DMS79 treated with DMSO at 0.1 percent for 48 hours (cell line): ENCODE measurements at places on chromosomes 12 and 14.

DNA sequence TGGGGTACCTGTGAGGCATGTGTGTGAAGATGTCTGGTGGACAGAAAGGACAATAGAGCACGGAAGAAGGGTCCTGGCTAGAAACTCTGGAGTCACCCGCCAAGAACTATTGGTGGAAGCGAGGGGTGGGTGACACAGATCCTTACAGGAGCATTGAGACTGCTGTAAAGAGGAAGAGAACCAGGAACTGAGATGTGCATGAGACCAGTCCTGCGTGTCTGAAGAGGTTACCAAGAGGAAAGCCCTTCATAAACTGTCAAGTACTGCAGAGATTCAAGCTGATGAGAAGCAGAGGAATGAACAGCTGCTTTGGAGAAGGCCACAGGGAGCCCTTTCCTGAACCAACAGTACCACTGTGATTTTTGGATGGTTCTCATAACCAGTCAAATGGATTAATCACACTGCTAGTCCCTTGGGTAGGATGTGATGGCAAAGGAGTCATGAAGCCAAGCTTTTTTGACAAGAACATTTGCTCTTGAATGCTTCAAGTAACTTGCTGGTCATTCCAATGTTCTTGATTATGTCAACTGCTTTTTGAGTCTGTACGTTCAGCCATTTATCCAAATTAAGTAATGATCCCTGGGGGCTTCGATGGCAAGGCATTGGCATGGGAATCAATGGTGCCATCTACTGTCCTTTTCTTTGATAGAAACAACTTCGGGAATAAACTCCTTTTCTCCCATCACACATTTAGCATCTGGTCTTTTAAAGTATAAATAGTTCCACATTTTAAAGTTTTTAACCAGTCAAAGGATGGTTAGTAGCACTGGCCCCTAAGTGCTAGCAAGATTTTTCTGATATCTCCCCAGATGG lies 42.9 kb downstream of the GPR135 start:
- peak; percentile 63 for DNase-seq

- DNase-seq = no peak
Measured at GRCh38 chr14:52876806-52877205, 74.0 kb downstream of the FERMT2 start.

- DNase-seq = no peak
Measured at GRCh38 chr14:66295386-66295785, 190.8 kb upstream of the CCDC196 start.

- DNase-seq = no peak
Measured at GRCh38 chr12:11130999-11131398, 3.4 kb downstream of the TAS2R30 start.

DNA sequence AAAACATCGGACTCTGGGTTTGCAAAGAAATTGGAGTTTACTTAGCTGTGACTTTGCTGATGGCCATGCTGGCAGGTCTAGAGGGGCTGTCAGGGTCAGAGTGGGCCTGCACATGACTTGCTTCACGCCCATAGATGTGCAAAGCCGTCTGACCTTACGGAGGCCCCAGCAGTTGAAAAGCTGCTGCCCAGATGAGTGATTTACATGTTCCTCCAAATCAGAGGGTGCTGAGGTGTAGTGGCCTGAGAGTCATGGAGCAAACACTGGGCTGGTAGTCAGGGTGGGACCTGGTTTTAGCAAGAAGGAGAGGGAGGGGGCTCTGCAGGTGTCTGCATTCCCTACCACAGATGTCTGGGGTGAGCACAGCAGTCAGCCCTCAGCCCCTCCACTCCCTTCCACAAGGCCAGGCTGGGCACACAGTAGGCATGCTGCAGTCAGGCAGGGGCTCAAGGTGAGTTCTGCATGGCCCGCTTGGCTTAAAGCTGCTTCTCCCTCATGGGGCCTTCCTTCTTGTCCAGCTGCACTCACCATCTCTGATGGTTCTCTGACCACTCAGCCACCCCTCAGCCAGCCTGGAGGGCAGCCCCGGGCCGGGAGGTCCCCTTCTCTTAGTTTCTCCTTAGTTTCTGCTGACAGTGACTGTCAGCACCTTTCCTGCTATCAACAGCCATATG lies 34.2 kb upstream of the EML1 start:
- no peak for DNase-seq

DNA sequence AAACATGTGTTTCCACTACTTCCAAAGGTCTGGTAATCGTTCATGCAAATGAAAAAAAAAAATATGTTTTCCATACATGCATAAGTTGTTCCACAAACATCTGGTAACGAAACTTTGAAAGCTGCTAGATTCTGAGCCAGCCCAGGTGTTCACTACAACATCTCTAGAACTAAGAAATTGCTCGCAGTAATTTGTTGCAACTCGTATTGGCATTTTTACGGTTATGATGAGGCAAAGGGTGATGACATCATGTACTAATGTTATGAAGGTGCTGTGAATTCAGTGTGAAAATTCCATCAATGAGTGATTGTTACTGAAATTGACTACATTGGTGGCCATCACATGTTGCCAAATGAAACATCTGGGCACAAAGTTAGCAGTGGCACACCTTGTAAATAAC lies 31.9 kb upstream of the CCDC91 start:
- DNase-seq = no peak
